NCI-H460 (cell line): ENCODE measurements at places on chromosomes 6 and 20.
A peak's percentile ranks its signal among the peaks of the same experiment; 100 is the strongest.

DNA sequence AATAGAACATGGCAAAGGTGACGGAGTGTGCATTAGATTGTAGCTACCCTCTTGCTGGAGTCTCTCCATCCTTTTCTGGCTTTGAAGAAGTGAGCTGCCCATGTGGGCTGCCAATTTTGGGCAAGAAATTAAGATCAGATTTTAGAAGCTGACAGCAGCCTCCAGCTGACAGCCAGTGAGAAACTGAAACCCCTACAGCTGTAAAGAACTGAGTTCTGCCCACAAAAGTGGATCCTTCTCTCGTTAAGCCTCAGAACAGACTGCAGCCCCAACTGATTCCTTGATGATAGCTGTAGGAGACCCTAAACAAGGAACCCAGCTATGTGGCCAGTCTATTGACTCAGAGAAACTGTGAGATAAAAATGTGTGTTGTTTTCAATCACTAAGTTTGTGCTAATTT, 134.1 kb downstream of the CD109 start:
- DNase-seq: no peak

DNA sequence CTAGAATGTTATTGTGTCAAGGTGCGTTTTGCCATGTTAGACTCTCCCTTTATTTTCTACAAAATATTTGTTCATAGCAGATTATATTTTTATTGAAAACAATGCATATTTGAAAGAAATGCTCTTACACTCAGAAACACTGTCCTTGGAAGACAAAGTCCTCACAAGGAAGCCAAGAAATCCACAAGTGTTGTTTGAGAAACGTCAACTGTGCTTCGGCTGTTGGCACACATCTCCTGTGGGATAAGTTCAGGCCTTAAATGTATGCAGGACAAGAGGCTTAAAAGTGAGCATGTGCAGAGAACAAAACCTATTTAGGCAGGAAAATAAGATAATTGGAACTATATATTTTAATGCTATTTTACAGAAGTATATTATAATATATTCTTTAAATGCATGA, 9.5 kb upstream of the THBD start:
- no peak for DNase-seq

DNA sequence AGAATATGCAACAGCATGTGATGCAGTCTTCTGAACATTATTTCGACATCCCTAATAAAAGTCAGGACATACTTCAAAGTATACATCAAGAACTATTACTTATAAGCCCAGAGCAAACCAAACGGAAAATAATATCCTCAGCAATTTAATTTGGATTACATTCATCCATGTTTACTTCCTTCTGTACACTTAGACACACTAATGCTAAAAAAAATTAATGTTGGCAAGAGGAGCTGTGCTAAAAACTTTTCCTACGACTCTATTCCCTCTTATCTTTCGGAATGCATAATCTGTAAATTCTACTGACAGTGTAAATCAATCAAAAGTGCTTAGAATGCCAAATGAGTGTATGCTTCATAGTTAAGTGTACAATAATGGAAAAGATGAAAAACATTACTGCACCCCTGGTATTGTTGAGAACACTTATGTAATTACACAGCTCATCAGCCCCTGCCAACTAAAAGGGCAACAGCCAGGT, 301.2 kb upstream of the HSF2 start:
- DNase-seq: no peak

DNA sequence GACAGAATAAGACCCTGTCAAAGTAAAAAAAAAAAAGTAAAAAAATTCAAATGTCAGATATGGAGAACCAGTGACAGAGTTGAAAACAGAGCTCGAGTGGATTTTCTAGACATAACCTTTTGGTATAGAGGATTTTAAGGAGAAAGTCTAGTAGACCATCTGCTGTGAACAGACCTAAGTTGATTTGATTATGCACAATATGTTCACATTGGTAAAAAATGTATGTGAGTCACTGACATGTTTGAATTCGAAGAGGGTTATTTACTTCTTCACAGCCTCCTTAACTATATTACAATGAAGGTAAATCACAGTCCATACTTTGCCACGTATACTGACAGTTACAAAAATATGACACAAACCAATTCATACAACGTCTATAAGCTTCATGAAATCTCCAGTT, 7.4 kb downstream of the TINAG start:
- DNase-seq: no peak

- DNase-seq: no peak
These were observed 29.9 kb downstream of the METTL24 start for GRCh38 chr6:110328259-110328658.

DNA sequence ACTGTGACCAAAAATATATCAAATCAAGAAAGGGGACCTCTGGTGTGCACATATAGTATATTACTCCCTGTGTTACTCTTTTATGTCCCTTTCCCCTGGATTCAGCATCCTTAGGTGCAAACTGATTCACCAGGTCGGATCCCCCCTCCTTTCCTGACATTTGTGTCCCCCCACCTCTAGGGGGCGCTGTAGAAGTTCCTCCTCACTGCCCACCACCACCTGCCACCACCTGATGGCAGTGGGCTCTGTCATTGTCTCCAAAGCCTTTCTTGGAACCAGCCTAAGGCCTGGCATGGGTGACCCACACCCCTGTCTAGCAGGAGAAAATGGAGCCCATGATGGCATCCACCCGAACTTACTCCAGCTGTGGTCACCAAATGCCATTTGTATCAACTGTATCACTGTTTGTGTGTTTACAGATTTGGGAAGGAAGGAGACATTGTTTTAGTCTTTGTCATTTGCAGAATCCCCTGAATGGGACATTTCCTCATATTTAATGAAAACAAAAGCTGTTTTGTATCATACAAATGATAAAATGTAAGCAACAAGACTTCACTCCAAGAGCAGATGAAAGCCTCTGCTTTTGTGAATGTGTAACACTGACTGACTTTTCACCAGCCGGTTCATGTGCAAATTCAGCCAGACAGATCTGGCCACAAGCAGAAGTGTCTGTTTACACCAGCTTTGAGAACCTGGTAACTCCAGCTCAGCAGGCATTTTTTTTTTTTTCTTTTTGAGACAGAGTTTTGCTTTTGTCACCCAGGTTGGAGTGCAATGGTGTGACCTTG, 66.2 kb downstream of the ARMC2 start:
- no peak for DNase-seq

- no peak for DNase-seq
These were observed 45.7 kb downstream of the HBS1L start for GRCh38 chr6:135008941-135009290.

- no peak for DNase-seq
These were observed 2.4 kb upstream of the SYCP2L start for GRCh38 chr6:10884245-10884972.

GRCh38 chr20:5608442-5609161, 141.6 kb upstream of the SHLD1 start:
- DNase-seq: no peak

GRCh38 chr6:68343901-68344300, 291.2 kb upstream of the ADGRB3 start:
- peak; percentile 61 for DNase-seq

- DNase-seq: no peak
These were observed 7.3 kb upstream of the RNF24 start for GRCh38 chr20:4022386-4023286.

GRCh38 chr6:107612762-107613415, 123.0 kb downstream of the SOBP start:
- no peak for DNase-seq

GRCh38 chr6:104625536-104625935, 234.2 kb downstream of the HACE1 start:
- no peak for DNase-seq

- DNase-seq: no peak
These were observed 149.9 kb upstream of the BEND6 start for GRCh38 chr6:56804996-56805395.

GRCh38 chr20:29299811-29300578, 1957.5 kb upstream of the DEFB115 start:
- no peak for DNase-seq

DNA sequence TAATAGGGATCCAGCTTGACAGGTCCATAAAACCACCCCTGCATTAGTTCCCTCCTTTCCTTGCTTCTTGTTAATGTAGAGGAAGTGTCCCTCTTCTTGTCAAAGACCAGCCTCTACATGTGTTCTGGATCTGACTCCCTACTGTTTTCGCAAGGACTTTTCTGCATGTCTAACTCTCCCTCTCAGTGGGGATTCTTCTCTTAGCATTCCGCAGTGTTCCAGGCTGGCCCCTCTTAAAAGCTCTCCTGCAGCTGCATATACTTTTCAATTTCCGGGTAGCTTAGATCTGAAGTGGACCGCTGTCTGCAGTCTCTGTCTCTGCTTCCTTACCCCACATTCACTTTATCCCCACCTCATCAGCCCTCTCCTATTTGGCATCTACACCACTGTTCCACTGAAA, 96.1 kb upstream of the MAN1A1 start:
- no peak for DNase-seq

GRCh38 chr6:19035461-19036195, 648.5 kb downstream of the RNF144B start:
- DNase-seq: no peak

DNA sequence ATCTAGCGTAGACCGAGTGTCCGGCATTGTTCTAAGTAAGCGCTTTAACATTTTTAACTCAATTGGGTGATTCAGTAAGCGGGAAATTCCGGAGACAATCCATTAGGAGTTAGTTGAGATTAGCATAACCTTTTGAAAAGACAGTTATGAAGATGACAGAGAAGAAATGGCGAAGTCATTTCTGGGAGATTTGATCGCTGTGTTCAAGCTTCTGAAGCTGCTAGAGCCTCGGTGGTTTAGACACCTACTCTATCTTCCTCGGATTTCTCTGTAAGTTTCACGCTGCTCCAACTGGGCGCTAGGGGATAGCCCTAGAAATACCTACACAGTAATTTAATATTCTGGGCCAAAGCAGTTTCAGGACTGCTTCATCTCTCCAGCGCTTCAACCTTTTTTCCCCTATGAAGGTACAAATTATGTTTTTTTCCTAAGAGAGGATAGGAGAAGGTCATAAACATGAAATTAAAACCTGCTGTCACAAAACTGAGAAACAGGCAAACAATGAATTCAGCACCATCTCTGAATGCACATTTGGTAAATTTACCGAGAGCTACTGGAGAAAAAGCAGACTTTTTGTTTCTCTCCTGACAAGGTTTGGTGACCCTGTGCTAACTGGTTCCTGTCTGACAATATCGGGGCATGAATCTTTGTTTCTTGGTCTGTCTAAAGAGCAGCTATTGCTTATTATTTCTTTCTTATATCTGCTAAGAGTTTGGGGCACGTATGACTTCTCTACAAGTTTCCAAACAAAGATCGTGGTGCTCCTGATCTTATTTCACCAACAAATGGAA, 22.4 kb downstream of the ZNF311 start:
- peak; percentile 60 for DNase-seq

DNA sequence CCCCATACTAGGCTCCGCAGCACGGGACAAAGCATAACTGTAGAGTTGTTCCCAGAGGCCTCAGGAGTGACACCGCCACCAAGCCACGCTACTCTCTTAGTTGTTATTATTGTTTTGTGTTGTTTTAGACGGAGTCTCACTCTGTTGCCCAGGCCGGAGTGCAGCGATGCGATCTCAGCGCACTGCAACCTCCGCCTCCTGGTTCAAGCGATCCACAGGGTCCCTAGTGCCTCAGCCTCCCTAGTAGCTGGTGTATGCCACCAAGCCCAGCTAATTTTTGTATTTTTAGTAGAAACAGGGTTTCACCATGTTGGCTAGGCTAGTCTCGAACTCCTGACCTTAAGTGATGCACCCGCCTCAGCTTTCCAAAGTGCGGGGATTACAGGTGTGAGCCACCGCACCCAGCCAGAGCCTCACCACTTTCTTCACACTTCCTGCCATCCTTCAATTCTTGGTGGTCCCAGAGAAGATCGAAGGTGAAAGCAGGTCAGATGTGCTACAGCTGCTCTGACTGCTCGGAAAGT, 11.8 kb downstream of the RPL7L1 start:
- no peak for DNase-seq

DNA sequence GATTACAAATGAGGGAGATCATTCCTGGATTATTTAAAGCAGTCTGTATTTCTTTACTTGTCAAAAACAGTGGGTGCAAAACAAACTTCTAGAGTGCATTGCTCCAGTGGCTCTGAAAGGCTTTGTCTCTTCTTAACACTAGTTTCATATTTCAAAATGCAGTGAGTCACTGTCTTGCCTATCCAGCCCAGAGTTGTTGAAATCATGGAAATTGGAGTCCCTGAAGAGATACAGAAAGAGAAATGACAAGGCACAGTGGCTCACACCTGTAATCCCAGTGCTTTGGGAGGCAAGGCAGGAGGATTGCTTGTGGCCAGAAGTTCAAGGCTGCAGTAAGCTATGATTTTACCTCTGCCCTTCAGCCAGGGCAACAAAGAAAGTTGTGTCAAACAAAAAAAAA, 11.3 kb downstream of the SLC2A12 start:
- peak; percentile 51 for DNase-seq

- DNase-seq: no peak
These were observed 8.9 kb upstream of the NKAIN2 start for GRCh38 chr6:123794799-123795198.

- peak; percentile 64 for DNase-seq
These were observed 259.1 kb downstream of the HDGFL1 start for GRCh38 chr6:22828179-22829062.

- DNase-seq: no peak
These were observed 39.2 kb downstream of the MMUT start for GRCh38 chr6:49423817-49424216.

- no peak for DNase-seq
These were observed 19.1 kb downstream of the SYNJ2 start for GRCh38 chr6:158000530-158001307.

DNA sequence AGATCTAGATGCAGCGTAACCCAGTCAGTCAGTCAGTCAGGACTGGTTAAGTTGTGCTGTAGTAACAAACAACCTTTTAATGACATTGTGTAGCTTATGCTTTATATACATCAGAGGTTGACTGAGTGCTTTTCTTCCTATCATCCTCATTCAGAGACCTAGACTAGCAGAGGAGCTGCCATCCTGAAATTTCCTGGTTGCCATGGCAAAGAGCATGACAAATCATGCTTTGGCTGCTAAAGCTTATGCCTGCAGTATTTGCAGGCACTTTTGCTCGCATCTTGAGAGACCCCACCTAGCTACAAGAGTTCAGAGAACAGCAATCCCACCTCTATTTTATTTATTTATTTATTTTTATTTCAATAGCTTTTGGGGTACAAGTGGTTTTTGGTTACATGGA, 244.0 kb downstream of the BTBD3 start:
- DNase-seq: no peak

DNA sequence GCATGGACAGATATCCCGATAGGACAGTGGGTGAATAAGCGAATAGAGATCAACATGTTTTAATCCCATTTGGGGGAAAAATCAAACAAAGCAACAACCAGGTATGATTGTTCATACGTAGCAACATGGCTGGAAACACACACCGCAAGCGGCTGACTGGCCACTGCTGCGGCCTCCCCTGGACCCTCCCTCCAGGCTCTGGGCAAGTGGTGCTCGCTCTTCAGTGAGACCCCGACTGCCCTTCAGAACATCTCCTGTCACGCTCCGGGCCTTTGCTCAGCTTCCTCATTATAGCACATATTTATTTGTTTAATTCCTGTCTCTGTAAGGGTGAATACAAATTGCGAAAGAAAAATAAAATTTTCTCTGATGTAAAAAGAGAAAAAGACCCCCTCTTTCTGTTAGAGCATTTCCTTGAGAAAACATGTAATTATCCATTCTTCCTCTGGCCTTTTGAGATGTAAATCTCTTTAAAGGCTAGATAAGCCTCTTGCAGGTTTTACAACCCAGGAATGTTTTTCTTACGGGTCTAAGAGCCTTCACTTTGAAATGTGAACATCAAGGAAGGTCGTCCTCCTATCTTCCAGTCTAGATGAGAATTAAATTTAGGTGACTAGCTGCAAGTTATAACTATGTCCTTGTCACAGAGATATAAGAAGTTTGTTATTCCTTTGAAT, 11.0 kb upstream of the FAM210B start:
- no peak for DNase-seq

- DNase-seq: no peak
These were observed 427.5 kb downstream of the PHF3 start for GRCh38 chr6:64062960-64063683.
